ENCODE measurements at places on chromosomes 5 and 9.

DNA sequence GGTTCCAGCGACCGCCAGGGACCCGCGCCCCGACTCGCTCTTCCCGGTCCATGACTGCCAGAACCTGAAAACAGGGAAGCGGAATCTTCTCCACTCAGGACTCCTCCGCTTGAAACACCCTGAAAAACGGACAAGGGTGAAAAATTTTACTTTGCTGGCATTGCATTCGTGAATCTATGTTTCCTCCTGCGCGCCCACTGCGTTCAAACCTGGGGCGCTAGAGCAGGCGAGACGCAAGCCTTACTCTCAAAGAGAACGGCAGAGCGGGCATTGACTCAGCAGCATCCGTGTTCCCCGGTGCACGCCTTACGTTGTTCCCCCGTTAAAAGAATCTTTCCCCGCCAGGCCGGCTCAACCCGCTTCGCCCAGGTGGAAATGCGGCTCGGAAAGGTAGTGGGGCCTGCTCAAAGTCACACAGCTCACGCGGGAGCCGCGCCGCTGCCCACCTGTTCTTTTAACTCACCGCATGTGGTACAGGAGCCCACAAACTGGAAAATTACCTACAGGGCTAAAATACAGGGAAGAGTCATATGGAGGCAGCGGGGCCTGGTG lies 999 bp upstream of the DRD1 start:
- no peak for DNase-seq

GRCh38 chr5:31990701-31991110 lies 183.4 kb downstream of the GOLPH3 start:
- no peak for DNase-seq

DNA sequence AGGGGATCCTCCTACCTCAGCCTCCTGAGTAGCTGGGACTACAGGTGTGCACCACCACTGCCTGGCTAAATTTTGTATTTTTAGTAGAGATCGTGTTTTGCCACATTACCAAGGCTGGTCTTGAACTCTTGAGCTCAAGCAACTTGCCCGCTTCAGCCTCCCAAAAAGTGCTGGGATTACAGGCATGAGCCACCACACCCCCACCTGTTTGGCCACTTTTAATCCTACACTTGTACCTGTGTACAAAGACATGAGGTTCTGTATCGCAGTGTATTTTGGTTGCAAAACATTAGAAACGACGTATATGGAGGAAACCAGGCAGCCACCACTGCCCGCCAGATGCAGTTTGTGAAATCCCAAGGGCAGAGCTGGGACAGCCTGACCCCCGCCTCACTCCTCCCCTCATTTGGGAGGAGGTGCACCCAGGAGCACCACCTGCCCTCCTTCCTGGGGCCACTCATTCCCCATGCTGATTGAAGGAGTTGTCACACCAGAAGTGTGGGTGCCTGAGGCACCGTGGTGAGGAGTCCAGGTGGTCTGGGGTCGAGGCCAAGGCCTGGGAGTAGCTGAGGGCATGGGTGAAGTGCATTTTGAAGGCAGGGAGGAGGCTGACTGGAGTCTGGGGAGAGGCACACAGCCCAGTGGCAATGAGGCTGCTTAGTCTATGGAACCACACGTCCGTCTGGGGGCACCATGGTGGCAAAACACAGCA lies 39.3 kb upstream of the OLFM1 start:
- DNase-seq, result no peak

GRCh38 chr9:79610791-79611614 lies 39.2 kb downstream of the TLE4 start:
- DNase-seq, result peak; percentile 77

GRCh38 chr9:136722969-136723356 lies 10.6 kb downstream of the DIPK1B start:
- peak; percentile 60 for DNase-seq

- no peak for DNase-seq
Measured at GRCh38 chr5:38697013-38697412, 140.6 kb upstream of the LIFR start.

- DNase-seq, result no peak
Measured at GRCh38 chr5:156020647-156021046, 306.3 kb upstream of the SGCD start.

DNA sequence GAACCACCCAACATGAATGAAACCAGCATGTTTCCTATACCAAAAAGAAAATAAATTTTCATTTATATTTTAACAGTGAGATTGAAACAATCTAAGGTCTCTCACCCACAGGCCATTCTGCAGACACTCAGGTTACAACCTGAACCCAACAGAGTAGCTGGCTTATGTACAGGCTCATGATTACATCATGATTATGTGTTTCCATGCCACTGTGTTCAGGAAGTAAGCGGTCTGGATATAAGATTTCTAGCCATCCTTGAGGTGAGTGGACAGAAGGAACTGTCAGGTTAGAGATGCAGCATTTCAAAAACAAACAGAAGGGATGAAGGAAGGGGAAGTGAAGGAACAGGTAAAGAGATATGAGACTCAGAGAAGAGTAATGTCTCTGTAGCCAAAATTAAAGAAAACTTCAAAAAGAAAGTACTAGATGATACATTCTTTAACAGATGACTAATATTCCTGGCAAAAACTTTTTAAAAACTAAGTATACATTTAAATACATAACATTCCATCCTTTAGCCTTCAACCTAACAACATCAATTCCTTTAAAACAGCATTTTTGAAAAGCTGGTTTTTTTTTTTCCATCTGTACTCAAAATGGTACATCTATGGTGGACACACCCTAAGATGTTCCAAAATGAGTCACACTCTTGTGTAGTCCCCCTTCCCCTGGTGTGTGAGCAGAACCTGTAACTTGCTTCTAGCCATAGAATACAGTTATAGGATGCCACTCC lies 119.8 kb downstream of the LPAR1 start:
- no peak for DNase-seq

GRCh38 chr9:6123416-6123815 lies 92.2 kb upstream of the IL33 start:
- DNase-seq, result no peak

- DNase-seq, result no peak
Measured at GRCh38 chr5:121805911-121806310, 45.8 kb upstream of the FTMT start.

DNA sequence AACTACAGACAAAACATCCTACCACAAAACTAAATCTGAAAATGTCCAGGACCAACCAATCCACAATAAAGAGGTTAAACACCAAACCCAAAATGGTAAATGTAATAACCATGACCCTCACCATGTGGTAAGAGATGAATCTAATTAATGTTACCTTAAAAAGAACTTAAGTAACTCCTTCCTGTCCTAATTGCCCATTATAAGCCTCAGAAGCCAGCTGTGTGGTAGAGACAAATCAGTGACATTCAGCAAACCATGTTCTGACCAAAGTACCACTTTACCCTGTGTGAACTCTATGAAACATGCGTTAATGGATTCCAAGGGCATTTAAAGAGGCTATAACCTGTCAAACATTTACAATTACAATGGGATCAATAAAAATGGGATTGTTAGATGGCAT lies 25.0 kb downstream of the LPAR1 start:
- DNase-seq, result no peak

DNA sequence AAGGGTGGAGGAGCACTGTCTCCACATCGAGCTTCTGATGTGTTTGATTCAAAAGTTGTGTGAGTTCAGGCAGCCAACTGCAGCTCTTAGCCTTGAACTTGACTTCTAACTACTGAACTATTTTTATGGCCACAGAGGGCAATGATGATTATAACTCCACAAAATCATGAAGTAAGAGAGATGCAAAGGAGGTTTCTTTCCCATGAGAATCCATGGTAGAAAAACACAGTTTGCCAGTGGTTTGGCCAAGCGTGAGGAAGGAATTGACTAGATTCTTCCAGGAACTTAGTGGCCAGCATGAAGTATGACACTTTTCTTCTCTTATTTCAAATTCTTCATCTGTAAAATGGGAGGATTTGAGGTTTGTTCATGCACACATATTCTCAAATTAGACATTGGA lies 43.2 kb downstream of the PAPPA start:
- no peak for DNase-seq

GRCh38 chr9:123397975-123398374 lies 42.0 kb downstream of the CRB2 start:
- DNase-seq, result no peak

DNA sequence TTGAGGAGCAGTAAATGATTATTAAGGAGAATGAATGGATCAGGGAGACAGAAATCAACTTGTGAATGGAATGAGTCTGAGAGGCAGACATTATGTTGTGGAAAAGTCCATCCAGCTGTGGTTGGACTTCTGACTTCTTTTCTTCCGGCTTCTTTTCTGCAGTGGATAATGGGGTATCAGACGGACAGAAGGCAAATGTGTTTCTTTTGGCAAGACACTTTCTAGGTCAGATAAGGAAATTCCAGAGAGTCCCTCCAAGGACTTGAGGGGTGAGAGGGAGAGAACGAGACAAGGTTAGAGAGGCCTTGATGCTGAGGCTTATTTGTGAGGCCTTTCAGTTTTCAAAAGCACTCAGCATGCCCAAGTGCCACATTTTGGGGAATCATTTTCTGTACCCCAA lies 17.1 kb upstream of the GRHPR start:
- no peak for DNase-seq

DNA sequence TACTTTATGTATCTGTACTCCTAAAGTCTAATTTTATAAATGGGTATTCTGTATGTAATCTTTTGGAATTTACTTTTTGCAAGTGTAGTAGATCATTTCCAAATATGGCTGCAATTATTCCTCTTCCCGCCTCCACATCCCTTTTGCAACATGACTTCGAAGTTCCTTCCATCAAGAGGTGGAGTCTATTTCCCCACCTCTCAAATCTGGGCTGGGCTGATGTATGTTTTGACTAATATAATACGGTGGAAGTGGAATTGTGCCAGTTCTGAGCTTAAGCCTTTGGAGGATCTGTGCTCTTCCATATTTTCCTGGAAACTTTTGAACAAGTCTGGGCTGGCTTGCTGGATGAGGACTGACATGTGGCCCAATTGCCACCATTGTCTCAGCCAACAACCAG lies 155.9 kb downstream of the FGF18 start:
- DNase-seq, result no peak

DNA sequence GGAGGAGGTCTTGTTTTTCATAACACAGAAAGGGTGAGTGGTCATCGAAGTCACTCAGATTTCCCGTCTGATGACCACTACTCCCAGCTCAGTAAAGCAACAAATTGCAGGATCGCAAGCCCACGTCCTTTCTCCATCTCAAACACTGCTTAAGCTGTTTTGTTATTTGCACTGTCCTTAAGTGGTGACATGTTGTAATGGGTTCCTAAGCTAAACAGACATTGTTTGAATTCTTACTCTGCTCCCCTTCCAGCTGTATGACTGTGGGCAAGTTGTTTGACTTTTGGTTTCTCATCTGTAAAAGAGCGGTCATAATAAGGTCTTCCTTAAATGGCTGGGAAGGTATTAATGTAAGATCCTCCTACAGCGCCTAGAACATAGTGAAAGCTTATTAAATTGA lies 62.8 kb upstream of the EQTN start:
- DNase-seq, result no peak

DNA sequence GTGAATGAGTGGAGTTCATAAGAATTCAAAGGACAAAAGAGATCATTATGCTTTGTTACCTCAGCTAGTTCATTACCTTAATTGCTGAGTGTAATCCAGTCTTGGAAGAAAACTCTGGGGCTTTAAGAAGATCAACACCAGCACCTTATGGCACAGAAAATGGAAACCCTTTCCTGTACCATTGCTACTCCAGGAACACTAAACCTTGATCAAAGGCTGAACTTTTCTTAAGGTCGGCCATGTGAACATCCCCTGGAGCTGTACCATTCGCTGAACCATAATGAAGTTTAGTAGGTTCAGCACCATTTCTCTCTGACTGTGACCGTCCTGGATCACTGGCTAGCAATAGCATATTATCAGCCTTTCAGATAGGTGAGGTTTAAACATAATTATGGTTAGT lies 97.4 kb downstream of the PBX3 start:
- no peak for DNase-seq

DNA sequence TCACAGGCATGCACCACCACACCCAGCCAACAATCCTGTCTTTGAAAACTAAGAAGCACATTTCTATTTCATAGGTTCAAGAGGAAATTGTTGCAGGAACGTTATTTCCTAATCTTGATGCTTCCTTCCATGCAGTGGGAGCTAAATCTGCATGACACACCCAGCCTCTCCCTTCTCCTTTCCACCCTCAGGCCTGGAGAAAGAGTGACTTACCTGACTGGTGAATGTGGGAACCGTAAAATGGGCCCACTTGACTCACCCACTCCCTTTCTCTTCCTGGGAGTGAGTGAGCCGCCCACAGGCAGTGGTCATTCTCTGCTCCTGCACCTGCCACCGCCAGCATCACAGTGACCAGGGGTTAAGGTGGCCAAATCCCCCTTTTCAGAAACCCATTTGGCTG lies 78.2 kb downstream of the C9orf50 start:
- DNase-seq, result no peak

DNA sequence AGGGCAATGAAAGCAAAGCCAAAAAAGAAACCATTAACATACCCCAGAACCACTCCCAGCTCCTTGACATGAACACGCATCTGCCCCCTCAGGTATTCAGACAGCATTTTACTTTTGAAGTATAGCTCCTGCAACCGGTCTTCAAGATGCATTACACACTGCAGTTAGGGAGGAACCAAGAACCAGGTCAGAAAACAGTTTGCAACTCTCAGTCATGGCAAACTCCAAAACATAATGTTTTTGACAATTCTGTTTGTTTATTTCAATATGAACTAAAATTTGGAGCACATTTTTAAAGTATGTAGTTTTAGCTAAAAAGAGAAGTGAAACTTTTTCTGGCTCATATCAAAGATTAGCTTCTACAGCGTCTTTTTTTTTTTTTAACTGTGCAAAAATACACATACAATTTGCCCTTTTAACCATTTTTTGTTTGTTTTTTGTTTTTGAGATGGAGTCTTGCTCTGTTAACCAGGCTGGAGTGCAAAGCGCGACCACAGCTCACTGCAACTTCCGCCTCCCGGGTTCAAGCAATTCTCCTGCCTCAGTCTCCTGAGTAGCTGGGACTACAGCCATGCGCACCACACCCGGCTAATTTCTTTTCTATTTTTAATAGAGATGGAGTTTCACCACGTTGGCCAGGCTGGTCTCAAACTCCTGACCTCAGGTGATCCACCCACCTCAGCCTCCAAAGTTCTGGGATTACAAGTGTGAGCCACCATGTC lies 12.2 kb upstream of the RAPGEF6 start:
- DNase-seq, result no peak

- no peak for DNase-seq
Measured at GRCh38 chr5:53946405-53947100, 363.8 kb downstream of the ARL15 start.

GRCh38 chr5:151619812-151620460 lies 28.8 kb upstream of the FAT2 start:
- no peak for DNase-seq
